HuH-7.5 (cell line): ENCODE measurements at places on chromosomes 4 and X.

DNA sequence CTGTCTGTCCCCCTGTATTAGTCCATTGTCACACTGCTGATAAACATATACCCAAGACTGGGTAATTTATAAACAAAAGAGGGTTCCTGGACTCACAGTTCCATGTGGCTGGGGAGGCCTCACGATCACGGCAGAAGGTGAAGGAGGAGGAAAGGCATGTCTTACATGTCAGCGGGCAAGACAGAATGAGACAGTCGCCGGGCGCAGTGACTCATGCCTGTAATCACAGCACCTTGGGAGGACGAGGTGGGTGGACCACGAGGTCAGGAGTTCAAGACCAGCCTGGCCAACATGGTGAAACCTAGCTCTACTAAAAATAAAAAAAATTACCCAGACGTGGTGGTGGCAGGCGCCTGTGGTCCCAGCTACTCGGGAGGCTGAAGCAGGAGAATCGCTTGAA lies 24.7 kb downstream of the IL3RA start:
- DNase-seq: no peak

- no peak for DNase-seq
Measured at GRCh38 chrX:91331476-91331875, 103.2 kb upstream of the PABPC5 start.

DNA sequence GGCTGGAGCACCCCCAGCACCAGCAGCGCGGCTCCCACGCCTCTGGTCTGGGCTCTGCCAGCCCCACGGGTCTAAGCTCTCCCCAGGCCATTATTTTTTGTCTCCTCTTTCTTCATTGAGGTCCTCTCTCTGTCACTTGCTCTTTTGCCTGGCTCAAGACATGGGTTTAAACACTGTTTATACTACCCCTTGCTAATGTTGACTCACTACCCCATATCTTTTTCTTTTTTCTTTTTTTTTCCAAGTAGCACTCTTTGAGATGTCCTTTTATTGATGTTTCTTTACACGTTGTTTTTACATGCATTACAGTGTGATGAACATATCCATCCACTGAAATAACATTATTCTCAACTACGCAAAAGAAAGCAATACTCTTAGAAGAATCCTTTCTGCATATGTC lies 1.7 kb upstream of the ERVMER34-1 start:
- no peak for DNase-seq

DNA sequence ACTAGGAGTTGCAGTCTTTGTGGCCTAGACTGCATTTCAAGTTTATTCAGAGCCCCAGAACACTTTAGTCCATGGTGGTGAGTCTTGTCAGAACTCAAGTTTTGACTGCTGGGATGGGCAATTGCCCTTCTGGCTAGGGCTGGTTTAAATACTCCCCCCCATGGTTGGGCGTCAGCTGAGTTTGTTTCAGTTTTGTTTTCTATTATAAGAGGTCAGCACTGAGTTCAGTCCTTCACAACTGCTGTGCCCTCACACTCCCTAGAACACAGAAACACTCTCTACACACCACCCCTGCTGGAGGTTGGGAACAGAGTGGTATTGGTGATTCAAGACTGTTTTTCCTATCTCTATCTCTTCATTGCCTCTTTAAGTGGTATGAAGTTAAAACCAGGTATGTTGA lies 217.0 kb downstream of the GUCY2F start:
- no peak for DNase-seq

GRCh38 chr4:165504184-165504583 lies 125.4 kb downstream of the CPE start:
- no peak for DNase-seq

DNA sequence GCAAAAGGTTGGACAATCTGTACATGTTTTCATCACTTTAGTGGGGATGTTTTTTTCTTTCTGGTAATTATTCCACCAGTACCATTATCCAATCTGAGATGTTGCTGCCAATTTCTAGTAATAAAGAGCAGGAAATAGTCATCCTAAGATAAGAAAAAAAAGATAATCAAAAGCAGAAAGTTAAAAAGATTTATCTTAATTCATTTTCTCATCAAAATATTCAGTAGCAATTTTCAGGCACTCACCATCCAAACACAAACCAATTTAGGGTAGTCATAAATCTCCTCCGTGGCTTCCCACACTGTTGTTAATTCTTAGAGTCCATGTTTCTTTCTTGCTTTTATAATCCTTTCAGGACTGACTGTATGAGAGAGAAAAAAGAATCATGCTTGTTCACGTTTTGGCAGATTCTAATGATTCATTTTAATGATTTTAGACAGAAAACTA lies 263.7 kb upstream of the UGT8 start:
- no peak for DNase-seq
